ENCODE measurements at places on chromosomes 1 and 21. TPM values are rescaled to one million over a fixed set of nuclear protein-coding genes. Genes with fewer than 3 reads are reported as not detected.

The ERG gene
- total RNA-seq, result not detected

The HLX gene
- 4.5 TPM for total RNA-seq

DNA sequence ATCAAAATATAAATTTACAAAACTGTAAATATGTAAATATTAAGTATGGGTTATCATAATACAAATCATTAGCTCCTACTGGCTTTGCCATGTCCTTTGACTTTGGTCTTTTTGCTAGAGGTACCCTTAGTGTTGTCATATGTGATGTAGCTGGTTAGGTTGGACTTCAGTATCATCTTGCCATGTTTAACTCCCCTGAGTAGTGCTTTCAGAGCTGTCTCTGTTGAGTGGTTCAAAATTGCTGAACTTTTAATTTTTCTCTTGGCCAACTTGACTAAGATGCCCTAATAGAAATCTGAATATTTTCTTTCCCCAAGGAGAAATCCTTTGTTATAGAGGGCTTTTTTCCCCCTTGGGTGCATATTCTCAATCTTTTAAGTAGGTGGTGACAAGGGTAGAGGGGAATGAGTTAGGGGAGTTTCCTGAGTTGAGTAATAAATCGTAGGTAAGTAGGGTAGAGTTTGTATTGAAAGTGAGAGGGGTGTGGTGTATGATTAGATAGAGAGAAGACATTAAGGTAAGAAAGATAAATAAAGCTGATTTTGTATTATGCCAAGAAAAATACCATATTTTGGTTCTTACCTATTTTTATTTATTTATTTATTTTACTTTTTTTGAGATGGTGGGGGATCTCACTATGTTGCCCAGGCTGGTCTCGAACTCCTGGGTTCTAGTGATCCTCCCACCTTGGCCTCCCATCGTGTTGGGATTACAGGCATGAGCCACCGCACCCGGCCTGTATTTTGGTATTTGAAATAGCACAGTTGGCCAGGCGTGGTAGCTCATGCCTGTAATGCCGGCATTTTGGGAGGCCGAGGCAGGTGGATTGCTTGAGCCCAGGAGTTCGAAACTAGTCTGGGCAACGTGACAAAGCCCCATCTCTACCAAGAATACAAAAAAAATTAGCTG lies 21.8 kb downstream of the RPRD2 start:
- H3K4me1 ChIP-seq, result peaks cover 22% of the 10 kb centered on the region
- H3K27me3 ChIP-seq, result no peaks in the 10 kb centered on the region
- no peak overlapping the region for H3K4me3 ChIP-seq
- H3K36me3 ChIP-seq, result no peaks in the 10 kb centered on the region
- DNase-seq, result no peak
- peak overlapping the region; percentile 69 for H3K27ac ChIP-seq

The GPR157 gene
- total RNA-seq, result 17.4 TPM

GRCh38 chr1:68370101-68370915 lies 79.4 kb downstream of the RPE65 start:
- DNase-seq, result no peak
- H3K4me1 ChIP-seq, result no peaks in the 10 kb centered on the region
- no peak overlapping the region for H3K4me3 ChIP-seq

The DIPK1A gene
- total RNA-seq, result 7.7 TPM

- H3K27ac ChIP-seq, result no peak overlapping the region
- DNase-seq, result peak; percentile 2
- H3K36me3 ChIP-seq, result no peaks in the 10 kb centered on the region
- H3K27me3 ChIP-seq, result peaks cover 87% of the 10 kb centered on the region
- no peak overlapping the region for H3K4me3 ChIP-seq
- peaks cover 10% of the 10 kb centered on the region for H3K4me1 ChIP-seq
Measured at GRCh38 chr1:181318858-181319235, 164.5 kb upstream of the CACNA1E start.

The S100A12 gene
- not detected for total RNA-seq

The ABCA4 gene
- not detected for total RNA-seq

- H3K27ac ChIP-seq, result peak overlapping the region; percentile 44
- no peaks in the 10 kb centered on the region for H3K36me3 ChIP-seq
- H3K27me3 ChIP-seq, result no peaks in the 10 kb centered on the region
Measured at GRCh38 chr1:54323921-54324250, 82.3 kb downstream of the SSBP3 start.

The RGS18 gene
- total RNA-seq, result not detected

GRCh38 chr1:224705578-224705977 lies 89.5 kb downstream of the CNIH3 start:
- no peaks in the 10 kb centered on the region for H3K36me3 ChIP-seq
- H3K27me3 ChIP-seq, result no peaks in the 10 kb centered on the region
- no peak for DNase-seq
- no peak overlapping the region for H3K27ac ChIP-seq

The COL16A1 gene
- 120 TPM for total RNA-seq

GRCh38 chr1:100219883-100220282 lies 29.8 kb downstream of the DBT start:
- no peak overlapping the region for H3K4me3 ChIP-seq
- peak; percentile 25 for DNase-seq
- no peak overlapping the region for H3K27ac ChIP-seq
- peaks cover 10% of the 10 kb centered on the region for H3K4me1 ChIP-seq
- H3K27me3 ChIP-seq, result no peaks in the 10 kb centered on the region

GRCh38 chr1:94096797-94097549 lies 24.0 kb downstream of the ABCA4 start:
- peaks cover 2% of the 10 kb centered on the region for H3K4me1 ChIP-seq
- no peak overlapping the region for H3K27ac ChIP-seq
- no peak for DNase-seq

The ADAM30 gene
- total RNA-seq, result not detected

DNA sequence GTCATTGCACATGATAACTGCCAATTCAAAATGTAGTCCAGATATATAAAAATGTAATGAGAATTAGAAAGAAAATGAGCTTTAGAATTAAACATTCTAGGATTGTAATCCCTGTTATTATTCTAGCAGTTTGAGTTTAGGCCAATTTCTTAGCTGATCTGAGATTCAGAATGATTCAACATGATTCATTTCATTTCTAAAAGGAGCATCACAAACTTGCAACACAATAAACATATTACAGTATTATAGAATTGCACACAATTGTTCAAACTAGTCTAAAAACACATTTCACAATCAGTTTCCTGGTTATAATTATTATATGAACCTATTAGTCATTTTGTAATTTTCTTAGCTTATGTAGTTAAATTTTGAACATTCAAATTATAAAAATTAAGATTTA lies 43.3 kb upstream of the TSHB start:
- H3K4me1 ChIP-seq, result no peaks in the 10 kb centered on the region
- DNase-seq, result no peak
- H3K36me3 ChIP-seq, result no peaks in the 10 kb centered on the region
- H3K4me3 ChIP-seq, result no peak overlapping the region
